ENCODE measurements at places on chromosomes 5 and 9. TPM values are rescaled to one million over a fixed set of nuclear protein-coding genes. Genes with fewer than 3 reads are reported as not detected.

- no peak for DNase-seq
Measured at GRCh38 chr5:73938938-73939320, 312.9 kb downstream of the ARHGEF28 start.

- no peak for DNase-seq
Measured at GRCh38 chr5:151602806-151603205, 11.7 kb upstream of the FAT2 start.

GRCh38 chr9:24614070-24614469, 68.4 kb upstream of the IZUMO3 start:
- no peak for DNase-seq

GRCh38 chr5:89279391-89280036, 396.5 kb upstream of the MEF2C start:
- no peak for DNase-seq

DNA sequence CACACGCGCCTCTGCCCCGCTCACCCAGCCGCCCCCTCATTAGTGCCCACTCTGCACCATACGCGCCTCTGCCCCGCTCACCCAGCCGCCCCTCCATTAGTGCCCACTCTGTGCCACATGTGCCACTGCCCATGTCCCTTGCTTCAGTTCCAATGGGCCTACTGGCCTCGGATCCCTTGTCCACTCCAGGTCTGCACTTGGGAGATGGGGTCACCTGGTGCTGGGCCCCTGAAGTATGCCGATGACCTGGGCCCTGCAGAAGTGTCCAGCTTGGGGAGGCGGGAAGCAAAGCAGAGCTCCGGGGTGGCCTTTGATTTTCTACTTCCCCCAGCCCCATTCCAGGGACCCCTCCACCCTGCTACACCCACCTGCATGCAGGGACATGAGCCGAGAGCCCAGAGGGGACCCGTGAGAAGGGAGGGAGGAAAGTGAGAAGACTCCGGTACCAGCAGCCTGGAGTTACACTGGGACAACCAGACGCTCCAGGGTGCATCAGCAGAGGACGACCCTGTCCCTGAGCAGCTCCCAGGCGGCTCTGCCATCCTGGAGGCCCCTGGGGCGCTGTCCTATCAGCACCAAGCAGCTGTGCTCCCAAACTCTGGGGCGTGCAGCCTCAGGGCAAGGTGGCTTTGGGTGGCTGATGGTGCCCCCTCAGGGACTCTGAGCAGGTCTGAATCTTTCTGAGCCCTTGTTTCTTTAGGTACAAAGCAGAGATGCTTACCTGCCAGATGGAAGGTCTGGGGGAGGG, 140.8 kb downstream of the RXRA start:
- no peak for DNase-seq

DNA sequence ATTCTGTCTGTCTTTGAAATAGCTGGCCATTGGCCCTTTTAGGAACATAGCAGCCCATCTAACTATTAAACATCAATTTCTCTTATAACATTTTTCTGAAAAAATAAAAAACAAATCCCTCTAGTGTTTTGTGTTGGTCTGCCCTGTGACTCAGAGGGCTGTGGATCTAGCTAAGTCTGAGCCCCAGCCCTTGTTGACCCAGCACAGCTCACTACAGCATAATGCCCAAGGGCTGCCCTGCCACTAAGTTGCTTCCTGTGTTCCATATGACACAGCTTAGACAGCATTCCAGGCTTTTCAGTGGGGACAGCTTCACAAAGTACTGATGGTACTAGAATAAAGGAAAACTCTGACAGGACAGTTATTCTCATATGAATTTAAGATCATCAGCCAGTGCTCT, 136.0 kb downstream of the SCAMP1 start:
- DNase-seq = no peak

DNA sequence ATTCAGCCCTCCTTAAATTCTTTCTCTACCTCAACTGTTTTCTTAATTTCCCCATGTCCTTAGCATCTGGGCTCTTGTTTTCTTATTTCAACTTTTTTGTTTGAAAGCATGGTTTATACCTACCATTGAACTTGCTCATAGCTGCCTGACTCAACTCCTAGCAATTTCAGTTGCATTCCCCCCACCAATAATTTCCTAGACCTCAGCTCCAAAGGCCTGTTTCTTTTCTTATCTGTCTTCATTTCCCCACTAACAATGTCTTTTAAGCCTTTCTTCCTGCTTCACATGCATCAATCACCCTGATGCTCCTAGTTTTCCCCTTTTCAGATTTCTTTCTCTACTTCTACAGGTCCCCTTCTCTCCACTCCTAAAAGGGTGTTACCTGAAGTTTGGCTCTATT, 129.7 kb upstream of the PDE4D start:
- no peak for DNase-seq

DNA sequence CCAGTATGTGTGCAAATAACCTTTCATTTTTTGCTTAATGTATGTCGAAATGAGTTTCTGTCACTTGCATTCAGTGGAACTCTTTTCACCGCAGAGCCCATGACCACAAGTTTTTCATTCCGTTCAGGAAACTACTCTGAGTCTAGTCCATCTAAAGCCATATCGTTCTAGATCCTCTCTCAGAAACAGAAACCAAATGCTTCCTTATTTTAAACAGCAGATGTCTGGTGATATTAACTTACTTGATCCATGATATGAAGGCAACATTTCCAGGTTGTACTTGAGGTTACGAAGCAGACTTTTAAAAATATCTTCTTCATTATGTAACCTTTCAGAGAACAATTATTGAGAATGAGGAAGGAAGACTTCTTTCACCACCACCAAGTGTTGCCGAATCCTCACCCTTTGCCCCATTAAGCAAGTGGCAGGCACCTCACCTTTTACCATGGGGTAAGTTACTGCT, 72.4 kb upstream of the GNAQ start:
- DNase-seq = no peak

DNA sequence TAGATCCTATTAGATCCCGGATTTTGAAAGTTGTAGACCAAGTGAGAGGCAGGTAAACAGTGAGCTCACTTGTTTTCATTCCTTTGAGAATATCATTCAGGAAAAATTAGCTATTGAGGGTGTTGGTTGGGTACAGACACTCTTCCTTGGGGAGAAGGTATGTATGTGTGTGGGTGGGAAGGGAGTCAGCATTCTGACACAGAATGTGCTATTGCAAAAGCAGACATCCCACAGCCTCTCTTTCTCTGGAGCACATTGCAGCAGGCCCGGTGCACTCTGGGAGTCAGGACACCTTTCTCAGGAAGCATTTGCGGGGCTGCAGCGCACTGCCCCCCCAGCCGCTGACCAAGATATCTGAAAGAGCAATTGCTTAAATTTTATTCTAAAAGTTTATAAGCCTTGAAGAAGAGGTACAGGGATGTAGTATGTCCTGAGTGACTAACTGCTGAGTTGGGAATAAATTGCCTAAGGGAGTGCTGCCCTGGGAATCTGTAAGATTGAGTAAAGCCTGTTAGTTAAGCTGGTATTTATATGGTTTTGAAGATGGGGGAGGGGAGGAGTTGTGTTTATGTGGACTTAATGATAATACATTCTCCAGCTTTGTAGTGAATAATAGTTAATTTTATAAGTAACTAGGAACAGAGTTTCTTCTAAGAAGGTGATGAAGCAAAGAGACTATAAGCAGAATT, 5.2 kb downstream of the TNFAIP8 start:
- DNase-seq = no peak

DNA sequence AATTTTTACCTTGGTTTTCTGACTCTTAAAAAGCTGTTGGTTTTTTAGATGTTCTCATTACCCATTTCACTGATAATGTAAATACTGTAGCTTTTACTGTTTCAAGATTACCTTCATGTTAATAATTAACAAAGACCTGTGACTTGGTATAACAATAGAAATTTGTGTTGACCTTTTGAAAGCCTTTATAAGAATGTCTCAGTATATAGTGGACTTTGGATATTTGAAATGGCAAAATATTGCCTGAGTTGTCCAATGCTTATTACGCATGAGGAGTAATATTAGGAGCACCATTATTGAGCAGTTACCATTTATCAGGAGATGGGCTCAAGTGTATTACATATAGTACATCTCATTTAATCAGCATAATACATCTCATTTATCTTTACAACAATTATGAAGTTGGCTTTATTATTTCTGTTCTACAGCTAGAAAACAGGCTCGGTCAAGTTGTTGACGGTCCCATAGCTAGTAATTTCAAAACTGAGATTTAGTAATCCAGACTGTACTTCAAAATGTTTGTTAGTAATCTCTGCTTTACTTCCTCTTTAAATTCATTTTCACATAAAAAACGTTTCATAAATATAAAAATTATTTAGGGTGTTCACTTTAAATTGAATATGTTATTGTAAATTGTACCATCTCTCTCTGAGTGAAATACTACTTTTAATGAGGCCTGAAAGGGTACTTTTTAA, 50.7 kb upstream of the FKTN start:
- no peak for DNase-seq

DNA sequence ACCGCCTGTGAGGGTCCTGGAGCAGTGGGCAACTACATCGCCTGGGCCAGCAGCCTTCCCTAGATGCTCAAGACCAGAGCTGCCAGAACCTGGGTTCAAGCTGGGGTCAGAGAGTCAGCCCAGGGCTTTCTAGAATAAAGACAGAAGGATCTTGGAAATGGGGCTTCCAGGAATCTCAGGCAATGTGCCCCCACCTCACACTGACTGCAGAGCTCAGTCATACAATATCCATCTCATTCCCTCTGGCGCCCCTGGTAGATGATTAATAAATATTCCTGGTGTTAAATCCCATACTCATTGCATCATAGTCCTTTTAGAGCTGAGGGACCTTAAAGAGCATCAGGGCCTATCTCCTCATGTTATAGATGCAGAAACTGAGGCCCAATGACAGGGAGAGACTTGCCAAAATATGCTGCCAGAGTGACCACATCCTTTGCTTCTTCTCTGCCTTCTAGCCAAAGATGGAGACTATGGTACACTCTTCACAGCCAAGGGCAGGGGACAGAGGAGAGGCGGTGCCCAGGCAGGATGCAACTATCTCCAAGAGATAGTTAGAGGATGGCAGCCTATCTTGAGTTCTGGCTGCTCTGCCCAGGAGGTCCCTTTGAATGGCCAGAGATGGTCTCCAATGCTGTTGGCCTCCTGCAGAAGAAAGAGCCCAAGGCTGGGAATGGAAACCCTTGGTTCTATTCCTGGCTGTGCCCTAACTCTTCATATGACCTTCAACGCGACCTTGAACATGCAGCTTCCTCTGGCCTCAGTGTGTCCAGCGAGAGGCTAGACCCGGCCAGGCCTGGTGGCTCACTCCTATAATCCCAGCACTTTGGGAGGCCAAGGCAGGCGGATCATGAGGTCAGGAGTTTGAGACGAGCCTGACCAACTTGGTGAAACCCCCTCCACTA, 36.2 kb upstream of the IL17B start:
- DNase-seq = peak; percentile 74

DNA sequence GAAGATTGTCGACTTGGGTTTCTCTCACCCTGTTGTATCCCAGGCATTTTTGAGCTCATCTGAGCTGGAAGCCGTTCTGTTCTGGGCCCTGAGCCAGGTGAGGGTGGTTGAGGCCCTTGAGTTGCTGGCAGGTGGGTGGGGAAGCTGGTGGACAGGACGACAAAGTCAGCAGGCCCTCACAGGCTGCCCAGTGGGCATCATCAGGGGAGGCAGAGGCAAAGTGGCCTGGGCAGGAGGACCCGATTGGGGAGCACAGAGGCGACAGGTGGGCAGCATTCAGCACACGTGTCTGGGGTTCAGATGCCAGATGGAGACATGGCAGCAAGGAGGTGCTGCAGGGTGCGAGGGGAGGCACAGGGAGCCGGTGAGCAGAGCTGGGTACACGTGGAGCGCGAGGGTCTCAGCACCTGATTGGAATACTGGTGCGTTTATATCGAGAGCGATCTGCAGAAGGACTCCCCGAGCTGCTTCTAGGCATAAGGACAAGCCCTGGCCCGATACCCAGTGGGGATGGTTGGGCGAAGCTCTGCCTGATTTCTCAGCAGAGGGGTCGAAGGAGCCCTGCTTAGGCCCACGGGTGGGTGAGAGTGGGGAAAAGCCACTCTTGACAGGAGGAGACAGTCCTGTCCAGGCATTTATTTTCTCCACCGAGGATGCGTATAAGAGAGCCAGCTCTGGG, 49.0 kb upstream of the SUSD3 start:
- DNase-seq = no peak

- DNase-seq = peak; percentile 75
Measured at GRCh38 chr5:149680810-149681221, 49.3 kb upstream of the PPARGC1B start.

DNA sequence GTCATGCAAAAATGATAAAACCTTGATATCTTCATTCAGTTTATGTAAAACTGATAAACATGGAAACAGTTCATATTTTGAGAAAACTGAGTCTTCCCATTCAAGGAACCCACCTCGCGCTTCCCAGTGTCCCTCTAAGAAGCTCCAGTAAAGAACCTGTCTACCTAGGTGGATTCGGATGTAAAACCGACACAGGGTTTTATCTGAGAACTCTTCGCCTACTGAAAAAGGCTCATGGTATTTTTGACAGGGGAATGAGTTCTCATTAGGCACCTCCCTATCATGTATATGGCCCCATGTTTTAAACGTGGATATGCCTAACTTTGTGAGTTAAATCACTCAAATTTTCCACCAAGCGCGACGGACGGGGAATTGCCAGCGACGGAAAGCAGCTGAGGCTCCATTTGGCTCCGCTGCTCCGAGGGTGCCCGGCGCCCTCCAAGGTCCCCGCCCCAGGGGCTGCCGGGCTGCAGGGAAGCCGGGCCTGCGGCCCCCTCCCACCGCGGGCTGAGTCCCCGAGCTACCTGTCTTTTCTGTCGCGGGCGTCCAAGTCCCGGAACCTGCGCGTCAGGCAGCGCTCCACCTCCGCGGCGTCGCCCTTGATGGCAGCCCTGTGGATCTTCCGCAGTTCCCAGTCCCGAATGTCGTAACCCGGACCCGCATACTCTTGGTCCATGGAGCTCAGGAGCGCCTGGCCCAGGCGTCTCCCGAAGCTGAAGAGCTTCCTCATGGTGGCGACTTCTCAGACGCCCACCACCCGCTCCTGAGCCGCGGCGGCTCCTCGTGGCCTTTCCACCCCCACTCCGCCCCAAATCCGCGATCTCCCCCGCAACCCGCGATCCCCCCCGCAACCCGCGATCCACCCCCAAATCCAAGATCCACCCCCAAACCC, 594 bp downstream of the ANKRD18A start:
- no peak for DNase-seq

GRCh38 chr9:99816392-99816791, 5.3 kb upstream of the NR4A3 start:
- no peak for DNase-seq

Gene ERCC8
- 8.8 TPM for total RNA-seq

Gene GABRP
- total RNA-seq = not detected

Gene OR1J2
- total RNA-seq = not detected

Gene PIK3R1
- total RNA-seq = 177 TPM

Gene ZNF618
- total RNA-seq = 2.0 TPM

Gene TAF11L5
- not detected for total RNA-seq

Gene AGXT2
- not detected for total RNA-seq

Gene CTXN3
- total RNA-seq = not detected

Gene TAF9
- 42.4 TPM for total RNA-seq

Gene CPLANE1
- 21.8 TPM for total RNA-seq

Gene SNX18
- total RNA-seq = 37.8 TPM

Gene DDX4
- total RNA-seq = not detected

Gene PCDHGA12
- 5.4 TPM for total RNA-seq
